Muscle of back (tissue), 13 donors: ENCODE measurements at places on chromosomes 7 and 10. TPM values are rescaled to one million over a fixed set of nuclear protein-coding genes. Genes with fewer than 3 reads are reported as not detected.

PITX3 gene
- polyA plus RNA-seq, result 11.6 TPM

PPP1R3A gene
- 43.1 TPM for polyA plus RNA-seq

ACHE gene
- 67.8 TPM for polyA plus RNA-seq

BAIAP2L1 gene
- polyA plus RNA-seq, result 6.3 TPM

PODXL gene
- 72.4 TPM for polyA plus RNA-seq

IPMK gene
- polyA plus RNA-seq, result 4.2 TPM

NPY4R2 gene
- polyA plus RNA-seq, result not detected

PNLIPRP2 gene
- 0.11 TPM for polyA plus RNA-seq

MMP21 gene
- 0.25 TPM for polyA plus RNA-seq

PSD gene
- 3.8 TPM for polyA plus RNA-seq

CPA4 gene
- 5.2 TPM for polyA plus RNA-seq

FZD8 gene
- 29.7 TPM for polyA plus RNA-seq

- peak; percentile 54 for DNase-seq
Measured at GRCh38 chr10:116044801-116045248, 228.2 kb downstream of the GFRA1 start.

GRCh38 chr10:62887642-62888041 is 71.5 kb upstream of the EGR2 start:
- no peak for DNase-seq

GRCh38 chr7:137920637-137921399 is 74.0 kb upstream of the DGKI start:
- no peak for DNase-seq

DNA sequence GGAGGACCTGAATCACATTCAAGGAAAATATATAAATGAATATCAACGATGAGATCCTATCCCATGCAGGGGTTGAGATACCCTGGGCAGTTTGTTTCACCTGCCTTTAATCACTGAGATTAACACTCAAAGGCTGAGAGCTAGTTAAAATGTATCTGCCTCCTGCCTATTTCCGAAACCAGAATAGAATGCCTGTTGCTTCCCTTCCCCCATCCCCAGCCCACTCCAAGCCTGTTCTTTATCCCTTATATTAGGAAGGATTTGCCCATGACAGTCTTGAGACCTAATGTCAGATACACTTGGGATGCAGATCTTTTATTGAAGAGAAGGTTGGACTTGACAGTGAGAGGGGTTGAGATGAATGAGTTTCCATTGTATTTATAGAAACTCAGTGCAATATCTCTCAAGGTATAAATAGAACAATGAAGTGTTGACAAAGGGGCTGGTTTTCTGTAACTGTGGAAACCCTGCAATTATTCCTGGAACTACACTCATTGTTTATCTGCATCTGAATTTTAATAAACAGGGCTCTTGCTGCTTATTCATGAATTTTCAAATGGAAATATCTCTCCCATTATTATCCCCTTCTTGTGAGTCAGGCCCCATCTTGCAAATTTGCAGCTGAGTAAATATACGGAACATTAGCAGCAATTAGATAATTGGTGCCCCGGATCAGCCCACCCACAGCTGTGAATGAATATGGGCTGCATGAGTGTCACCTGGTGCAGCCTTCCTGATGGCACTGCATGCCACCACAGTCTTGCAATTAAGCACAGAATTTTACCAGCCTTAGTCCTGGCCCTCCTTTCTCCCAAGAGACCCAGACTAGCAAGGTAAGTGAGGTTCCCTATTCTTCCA is 66.7 kb downstream of the SORCS3 start:
- no peak for DNase-seq

DNA sequence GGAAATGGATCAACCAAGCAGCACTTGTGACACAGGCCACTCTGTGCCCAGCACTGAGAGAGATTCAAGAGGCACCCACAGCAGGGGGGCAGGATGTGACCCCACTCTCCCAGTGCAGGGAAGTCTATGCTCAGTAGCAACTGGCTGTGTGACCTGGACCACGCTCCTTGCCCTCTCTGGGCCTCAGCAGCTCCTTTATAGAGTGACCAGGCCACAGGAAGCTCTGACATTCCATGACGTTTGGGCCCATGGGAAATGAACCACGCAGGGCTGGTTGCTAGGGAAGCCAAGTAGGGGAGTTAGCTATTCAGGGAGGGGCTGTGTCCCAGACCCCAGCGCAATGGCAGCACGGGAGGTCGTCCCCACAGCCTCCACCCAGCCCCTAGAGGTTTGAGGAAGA is 232.6 kb downstream of the USP6NL start:
- DNase-seq, result no peak

- DNase-seq, result no peak
Measured at GRCh38 chr7:133513608-133514007, 260.7 kb downstream of the EXOC4 start.

DNA sequence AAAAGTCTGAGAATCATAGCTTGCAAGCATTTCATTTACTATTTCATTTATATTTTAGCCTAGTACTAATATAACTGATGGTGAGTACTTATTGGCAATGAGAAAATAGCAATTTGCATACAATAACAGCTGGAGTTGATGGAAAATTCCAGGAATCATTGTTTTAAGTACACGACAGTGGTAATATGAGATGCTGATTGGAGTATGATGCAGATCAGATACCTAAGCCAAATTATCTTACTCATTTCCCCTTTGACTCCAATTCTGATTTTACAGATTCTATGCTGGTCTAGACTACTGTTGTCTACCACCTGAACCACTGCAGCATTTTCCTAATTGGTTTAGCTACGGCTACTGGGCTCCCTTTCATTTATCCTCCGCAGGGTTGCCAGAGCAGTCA is 36.7 kb downstream of the GNG11 start:
- DNase-seq, result no peak

- no peak for DNase-seq
Measured at GRCh38 chr7:64863969-64864368, 39.1 kb upstream of the ZNF273 start.

GRCh38 chr10:119896061-119896655 is 3.6 kb downstream of the SEC23IP start:
- DNase-seq, result no peak

GRCh38 chr7:46759711-46760480 is 822.0 kb downstream of the TNS3 start:
- no peak for DNase-seq

DNA sequence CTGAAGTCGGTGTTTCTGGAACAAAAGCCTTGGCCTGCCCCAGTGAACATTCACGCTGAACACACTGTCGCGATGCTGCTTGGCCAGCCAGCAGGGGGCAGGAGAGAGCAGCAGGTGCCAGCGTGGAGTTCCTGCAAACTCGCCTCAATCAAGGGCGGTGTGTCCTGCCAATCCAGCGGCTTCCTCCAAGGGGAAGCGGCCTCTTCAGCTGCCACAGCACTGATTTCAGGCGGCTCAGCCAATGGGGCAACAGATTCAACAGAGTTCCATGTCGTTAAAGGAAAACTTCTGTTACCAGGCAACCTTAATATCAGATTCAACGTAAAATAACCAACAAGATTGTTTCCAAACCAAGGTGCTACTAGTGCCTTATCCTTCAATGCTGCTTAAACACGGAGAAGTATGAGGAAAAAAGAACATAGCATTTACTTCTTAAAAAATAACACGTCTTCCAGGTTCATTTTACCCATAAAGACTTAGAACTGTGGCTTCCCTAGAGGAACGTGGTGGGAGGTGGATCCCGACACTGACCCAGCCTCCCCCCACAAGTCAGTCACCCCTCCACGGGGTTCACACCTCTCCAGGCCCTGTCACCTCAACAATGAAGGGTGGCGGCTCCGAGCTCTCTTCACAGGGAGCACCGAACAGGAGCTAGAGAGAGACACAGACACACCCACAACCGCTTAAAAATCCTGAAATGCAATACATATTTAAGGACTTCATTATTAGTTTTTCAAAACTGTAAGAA is 178.2 kb downstream of the DIP2C start:
- peak; percentile 93 for DNase-seq

GRCh38 chr10:86795353-86795752 is 38.9 kb downstream of the BMPR1A start:
- peak; percentile 73 for DNase-seq

DNA sequence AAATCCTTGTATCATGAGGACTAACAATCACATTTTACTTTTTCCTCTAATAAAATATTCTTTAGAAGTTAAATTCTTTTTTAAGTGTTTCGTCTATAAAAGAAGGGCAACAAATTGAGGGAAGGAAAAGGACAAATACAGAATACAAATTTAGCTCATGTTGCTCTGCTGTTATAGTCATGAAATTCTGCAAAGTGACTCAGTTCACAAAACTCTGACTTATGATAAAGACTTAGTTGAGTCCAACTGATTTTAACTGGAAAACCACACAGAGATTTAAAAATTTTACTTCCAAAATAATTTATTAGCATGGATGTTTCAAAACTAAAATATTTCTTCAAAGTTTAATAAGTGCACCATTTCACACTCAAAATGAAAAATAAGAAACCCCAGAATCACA is 75.0 kb upstream of the GPR22 start:
- no peak for DNase-seq

DNA sequence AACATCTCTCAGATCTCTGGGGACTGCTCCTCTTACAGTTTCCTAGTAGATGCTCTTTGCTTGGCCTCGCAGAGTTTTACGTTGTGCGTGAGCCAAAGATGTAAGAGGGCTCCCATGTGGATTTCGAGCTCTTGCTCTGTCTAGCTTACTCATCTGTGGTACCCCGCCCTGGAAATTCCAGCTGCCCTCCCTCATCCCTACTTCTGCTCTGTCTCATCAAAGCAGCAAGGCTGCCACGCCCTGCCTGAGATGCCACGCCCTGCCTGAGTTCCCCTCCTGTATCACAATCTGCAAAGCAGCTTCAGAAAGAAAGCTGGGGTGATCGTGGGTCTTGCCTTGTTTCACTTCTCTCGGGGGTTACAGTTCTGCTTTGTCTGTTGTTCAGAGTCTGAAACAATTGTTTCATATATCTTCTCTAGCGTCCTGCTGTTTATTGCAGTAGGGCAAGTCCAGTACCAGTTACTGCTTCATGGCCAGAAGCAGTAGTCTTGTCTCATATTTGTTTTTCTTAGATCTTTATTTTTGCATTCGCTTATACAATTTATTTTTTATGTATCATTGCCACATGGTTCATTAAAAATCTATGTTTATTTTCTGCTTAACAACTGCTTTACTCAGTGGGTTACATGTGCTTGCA is 36.1 kb upstream of the CCNY start:
- peak; percentile 70 for DNase-seq

- DNase-seq, result no peak
Measured at GRCh38 chr10:6232846-6233724, 30.4 kb downstream of the PFKFB3 start.

- no peak for DNase-seq
Measured at GRCh38 chr7:99252166-99252895, 20.3 kb upstream of the MYH16 start.

DNA sequence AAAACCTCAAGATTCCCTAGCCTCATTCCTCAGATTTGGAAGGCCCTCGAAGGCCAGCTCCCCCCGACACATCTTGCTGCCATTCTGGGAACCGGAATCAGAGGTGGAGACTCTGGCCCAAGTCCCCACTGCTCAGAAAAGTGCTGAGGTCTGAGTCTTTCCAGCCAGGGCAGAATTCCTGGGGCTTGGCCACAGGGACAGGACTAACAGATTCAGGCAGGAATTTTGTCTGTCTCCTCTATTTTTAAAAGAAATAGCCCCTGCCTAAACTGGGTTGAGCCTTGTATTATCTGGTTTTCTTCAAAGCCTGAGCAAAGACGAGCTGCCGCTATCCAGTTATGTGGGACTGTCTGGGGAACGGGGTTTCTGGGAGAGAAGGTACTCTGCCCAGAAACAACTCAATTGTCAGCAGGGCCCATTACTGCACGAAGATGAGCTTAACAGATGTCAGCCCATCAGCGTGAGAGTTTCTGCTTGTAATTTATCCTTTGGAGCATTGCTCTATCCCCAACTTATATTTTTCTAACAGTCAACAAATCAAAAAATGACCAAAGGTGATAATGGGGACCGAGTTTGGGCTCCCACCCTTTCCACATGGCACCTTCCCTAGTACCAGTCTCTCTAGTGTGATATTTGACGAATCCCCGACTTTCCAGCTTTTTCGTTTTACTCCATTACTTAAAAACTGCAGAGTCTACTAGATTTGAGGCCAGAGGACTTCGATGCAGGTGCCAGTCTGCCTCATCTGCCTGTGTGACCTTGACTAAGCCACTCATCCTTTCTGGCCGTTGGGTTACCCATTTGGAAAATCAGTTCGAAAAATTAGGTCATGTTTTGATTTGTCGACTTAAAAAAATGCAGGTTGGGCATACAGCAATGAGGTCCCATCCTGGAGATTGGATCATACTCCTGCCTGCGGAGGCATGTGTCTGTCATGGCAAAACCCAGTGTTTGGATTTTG is 110.9 kb downstream of the WDR11 start:
- DNase-seq, result peak; percentile 59

GRCh38 chr7:19377611-19378344 is 232.6 kb upstream of the FERD3L start:
- peak; percentile 5 for DNase-seq

- no peak for DNase-seq
Measured at GRCh38 chr10:106898446-106898845, 266.1 kb downstream of the SORCS1 start.

DNA sequence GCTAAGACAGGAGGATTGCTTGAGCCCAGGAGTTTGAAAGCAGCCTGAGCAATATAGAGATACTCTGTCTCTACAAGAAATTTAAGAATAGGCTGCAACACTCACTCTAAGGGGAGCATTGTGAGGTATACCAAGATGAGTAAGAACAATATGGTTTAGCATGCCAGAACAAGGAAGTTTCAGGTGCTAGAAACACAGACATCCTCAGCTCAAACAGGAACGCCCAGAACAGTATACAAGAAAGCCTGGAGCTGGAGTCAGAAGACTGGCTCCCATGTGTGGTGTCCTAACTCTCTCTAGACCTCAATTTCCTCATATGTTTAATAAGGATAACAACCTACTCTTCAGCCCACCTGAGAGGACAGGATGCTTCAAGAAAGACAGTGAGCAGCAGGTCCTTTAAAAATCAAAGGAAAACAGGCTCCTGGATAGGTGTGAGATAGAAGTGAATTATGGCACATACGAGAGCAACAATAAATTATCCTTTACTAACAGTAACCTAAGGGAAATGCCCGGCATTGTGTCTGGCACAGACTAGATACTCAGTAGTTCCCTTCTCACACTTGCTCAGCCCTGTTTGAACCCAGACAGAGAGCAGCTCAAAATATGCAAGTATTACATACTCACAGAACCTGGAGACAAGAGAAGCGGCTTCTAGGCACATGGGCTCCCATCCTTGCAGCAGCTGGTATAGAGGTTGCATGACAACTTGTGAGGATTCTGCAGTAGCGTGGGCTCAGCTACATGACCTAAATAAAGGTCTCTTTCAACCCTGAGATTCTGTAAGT is 45.4 kb downstream of the KAT6B start:
- no peak for DNase-seq

DNA sequence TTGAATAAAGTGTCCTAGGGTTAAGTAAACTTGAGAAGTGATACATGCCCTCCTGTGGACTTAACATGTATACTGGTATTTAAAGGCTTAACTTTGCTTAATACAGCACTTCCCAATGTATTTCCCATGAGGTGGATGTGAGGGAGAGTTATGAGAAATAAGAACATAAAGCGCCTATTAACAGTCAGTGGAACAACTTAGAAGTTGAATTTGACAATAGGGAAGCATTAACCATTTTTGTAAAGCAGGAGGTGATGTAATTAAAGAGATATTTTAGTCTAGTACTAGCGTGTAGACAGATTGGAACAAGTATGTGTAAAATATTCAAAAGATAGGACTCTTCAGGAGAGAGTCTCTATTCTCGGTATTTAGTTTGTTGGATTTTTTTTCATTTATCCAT is 322.4 kb downstream of the GPR158 start:
- no peak for DNase-seq
